Mesothelial cell of epicardium (in vitro differentiated cells): ENCODE measurements at places on chromosomes 6 and 20. TPM values are rescaled to one million over a fixed set of nuclear protein-coding genes. Genes with fewer than 3 reads are reported as not detected.

GRCh38 chr20:62454904-62455636 lies 20.7 kb downstream of the GATA5 start:
- peak overlapping the region; percentile 30 for H3K4me3 ChIP-seq
- H3K4me1 ChIP-seq = peaks cover 48% of the 10 kb centered on the region
- H3K27ac ChIP-seq = peak overlapping the region; percentile 93

ARMC12 gene
- total RNA-seq = 3.3 to 4.9 TPM (median 4.2 TPM) in 3 replicates

DNA sequence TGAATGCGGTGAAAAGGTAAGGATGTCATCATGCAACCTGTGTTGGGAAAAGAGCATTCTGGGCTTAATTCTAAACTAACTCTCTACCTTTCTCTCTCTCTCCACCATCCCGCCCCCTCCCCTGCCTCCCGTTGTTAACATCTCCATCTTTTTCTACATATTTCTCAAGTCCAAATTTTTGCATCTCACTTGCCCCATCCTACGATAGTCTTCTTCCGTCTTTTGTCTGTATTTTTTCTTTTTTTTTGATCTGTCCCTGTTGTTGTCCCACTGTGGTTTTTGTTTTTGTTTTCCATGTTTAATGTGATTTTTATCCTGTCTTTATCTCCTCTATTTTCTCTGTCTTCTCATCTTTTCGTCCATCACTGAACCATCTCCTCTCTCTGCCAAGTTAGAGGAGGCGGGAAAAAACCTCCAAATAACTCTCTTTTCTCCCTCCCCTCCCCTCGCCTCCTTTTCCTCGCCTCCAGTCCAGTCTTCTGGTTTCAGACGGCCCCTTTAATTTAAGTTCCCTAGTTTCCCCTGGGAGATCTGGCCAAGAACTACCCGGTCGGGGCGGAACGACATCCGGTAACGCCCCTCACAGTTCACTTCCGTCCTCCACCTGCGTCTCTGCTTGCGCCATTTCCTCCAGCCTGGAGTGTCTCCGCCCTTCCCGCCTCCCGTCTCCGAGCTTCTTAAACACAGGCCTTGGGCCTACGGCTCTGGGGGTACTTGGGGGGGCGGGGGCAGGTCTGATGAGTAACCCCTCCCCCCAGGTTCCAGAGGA lies at the start of gene NFKBIL1:
TSS of gene NFKBIL1 (plus strand) at position 651 of the 769 bp plus-strand sequence. CDS start at position 738, 87 bp downstream.
- peak; percentile 77 for DNase-seq
- peaks cover 37% of the 10 kb centered on the region for H3K4me1 ChIP-seq
- no peaks in the 10 kb centered on the region for H3K27me3 ChIP-seq
- H3K4me3 ChIP-seq = peak within 1 kb of the TSS; percentile 83

DNA sequence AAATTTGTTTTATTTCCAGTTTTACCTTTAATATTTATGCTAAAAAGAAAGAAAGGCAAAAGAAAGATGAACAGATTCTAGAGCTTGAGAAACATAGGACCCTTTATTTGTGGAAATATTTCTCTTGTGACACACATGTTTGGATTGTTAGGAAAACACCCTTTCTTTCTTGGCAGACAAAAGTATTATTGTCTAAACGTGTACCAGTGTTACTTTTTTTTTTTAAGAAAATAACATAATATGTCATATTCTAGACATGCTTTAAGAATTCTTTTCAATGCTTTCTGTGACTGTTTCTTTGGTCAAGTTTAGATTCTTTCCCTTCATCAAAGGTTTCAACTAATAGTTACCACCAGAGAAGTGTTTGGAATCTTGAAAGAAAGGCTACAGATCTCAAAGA lies 183.4 kb upstream of the CNR1 start:
- no peaks in the 10 kb centered on the region for H3K4me1 ChIP-seq
- no peak overlapping the region for H3K4me3 ChIP-seq
- H3K36me3 ChIP-seq = peaks cover 2% of the 10 kb centered on the region
- H3K27ac ChIP-seq = no peak overlapping the region
- DNase-seq = no peak

DNA sequence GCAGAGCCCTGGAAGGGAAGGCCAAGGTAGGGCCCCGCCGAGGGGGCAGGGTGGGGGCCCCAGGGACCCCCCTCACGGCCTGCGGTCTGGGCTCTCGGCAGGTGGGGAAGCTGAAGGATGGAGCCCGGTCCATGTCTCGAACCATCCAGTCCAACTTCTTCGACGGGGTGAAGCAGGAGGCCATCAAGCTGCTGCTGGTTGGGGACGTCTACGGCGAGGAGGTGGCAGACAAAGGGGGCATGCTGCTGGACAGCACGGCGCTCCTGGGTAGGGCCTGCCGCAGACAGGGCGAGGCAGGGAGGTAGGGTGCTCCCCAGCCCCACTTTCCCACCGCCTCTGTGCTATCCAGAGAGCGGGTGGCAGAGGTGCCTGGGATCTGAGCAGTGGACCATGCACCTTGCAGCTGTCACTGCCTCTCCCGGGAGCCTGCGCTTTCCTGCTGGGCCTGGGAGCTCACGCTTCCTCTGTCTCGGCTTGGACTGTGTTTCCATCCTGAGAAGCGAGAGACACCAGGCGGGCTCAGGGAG lies 83.1 kb downstream of the SYNJ2 start:
- peaks cover 34% of the 10 kb centered on the region for H3K36me3 ChIP-seq
- H3K27ac ChIP-seq = no peak overlapping the region
- no peak overlapping the region for H3K4me3 ChIP-seq
- H3K4me1 ChIP-seq = peaks cover 7% of the 10 kb centered on the region

- no peak overlapping the region for H3K4me3 ChIP-seq
- no peak for DNase-seq
- no peak overlapping the region for H3K27ac ChIP-seq
- no peaks in the 10 kb centered on the region for H3K36me3 ChIP-seq
- H3K4me1 ChIP-seq = peaks cover 42% of the 10 kb centered on the region
- H3K27me3 ChIP-seq = no peaks in the 10 kb centered on the region
These were observed 70.2 kb downstream of the BLOC1S5 start for GRCh38 chr6:7993952-7994351.

- no peaks in the 10 kb centered on the region for H3K27me3 ChIP-seq
- H3K4me3 ChIP-seq = no peak overlapping the region
- peaks cover 54% of the 10 kb centered on the region for H3K4me1 ChIP-seq
- H3K27ac ChIP-seq = peak overlapping the region; percentile 19
- H3K36me3 ChIP-seq = no peaks in the 10 kb centered on the region
These were observed 77.8 kb upstream of the CCN6 start for GRCh38 chr6:111976139-111976538.

GRCh38 chr6:28203201-28203600 lies 21.9 kb upstream of the ZSCAN9 start:
- no peak overlapping the region for H3K4me3 ChIP-seq
- peaks cover 87% of the 10 kb centered on the region for H3K27me3 ChIP-seq
- peaks cover 11% of the 10 kb centered on the region for H3K4me1 ChIP-seq
- H3K36me3 ChIP-seq = no peaks in the 10 kb centered on the region

DNA sequence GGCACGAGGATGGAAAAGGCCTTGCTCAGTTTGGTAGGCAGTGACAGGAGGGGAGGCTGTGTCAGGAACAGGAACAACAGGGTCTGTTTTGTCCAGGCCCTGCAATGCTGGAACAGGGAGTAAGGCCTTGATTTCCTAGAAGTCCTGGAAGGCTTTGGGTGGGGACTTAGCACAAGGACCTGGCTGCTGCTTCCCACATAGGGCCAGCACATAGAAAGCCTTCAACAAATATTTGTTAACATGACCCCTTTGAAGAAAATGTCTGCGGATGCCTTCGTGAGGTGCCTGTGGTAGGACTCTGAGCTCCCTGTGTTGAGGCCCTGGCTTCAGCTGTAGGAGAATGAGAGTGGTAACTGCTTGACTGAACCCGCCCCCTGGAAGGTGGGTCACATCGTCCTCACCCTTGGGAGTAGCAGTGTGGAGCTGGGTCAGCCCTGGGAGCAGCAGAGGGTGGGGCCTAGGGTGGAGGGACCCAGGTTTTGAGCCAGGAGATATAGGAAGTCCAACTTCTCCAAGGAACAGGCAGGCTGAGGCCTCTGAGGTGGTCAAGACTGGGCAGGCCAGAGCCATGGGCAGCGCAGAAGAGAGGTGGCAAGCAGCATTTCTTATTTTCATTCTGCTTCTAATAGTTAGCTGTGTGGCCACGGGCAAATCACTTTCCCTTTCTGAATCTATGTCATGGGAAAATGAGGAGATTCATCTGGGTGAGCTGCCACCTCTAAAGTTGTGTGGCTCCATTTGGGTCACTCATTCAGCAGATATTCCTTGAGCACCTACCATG lies 50.0 kb downstream of the CNBD2 start:
- H3K27me3 ChIP-seq = no peaks in the 10 kb centered on the region
- DNase-seq = no peak
- H3K4me1 ChIP-seq = peaks cover 16% of the 10 kb centered on the region
- H3K4me3 ChIP-seq = no peak overlapping the region
- H3K27ac ChIP-seq = peak overlapping the region; percentile 86
- H3K36me3 ChIP-seq = no peaks in the 10 kb centered on the region

DNA sequence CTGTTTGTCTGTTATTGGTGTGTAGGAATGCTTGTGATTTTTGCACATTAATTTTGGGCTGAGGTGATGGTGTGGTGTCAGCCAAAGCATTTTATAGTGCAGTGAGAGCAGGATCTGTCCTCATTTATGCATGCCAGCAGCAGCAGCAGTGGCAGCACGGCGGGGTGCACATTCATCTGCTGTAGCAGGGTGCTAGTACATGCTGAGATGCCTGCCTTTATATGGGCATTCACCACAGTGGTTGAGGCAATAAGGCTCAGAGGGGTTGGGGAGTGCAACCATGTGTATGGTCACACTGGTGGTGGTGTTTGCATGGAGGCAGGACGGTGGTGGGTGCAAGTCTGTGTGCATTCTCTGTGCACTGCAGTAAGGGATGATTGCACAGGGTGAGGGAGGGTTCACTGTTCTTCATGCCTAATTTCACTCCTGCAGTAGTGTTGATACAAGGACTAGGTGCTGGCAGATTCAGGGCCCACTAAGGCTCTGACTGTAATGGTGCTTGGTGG lies 129.3 kb upstream of the SYNCRIP start:
- H3K27me3 ChIP-seq = peaks cover 4% of the 10 kb centered on the region
- H3K4me1 ChIP-seq = no peaks in the 10 kb centered on the region
- H3K4me3 ChIP-seq = no peak overlapping the region
- no peak overlapping the region for H3K27ac ChIP-seq

- H3K27me3 ChIP-seq = peaks cover 29% of the 10 kb centered on the region
- no peaks in the 10 kb centered on the region for H3K36me3 ChIP-seq
- peak; percentile 65 for DNase-seq
- H3K27ac ChIP-seq = peak overlapping the region; percentile 98
These were observed 476 bp downstream of the IGF2R start for GRCh38 chr6:159969204-159969912.

FBXO30 gene
- total RNA-seq = 8.6 to 9.2 TPM (median 9.1 TPM) in 3 replicates

TRPC4AP gene
- 93.8 to 96.2 TPM (median 95.6 TPM) in 3 replicates for total RNA-seq

SMLR1 gene
- not detected in 3 replicates for total RNA-seq

- no peak overlapping the region for H3K4me3 ChIP-seq
- no peaks in the 10 kb centered on the region for H3K36me3 ChIP-seq
- no peak overlapping the region for H3K27ac ChIP-seq
These were observed 12.6 kb downstream of the ACSS1 start for GRCh38 chr20:25045343-25045712.

ADTRP gene
- total RNA-seq = 3.4 to 4.0 TPM (median 3.8 TPM) in 3 replicates

DNA sequence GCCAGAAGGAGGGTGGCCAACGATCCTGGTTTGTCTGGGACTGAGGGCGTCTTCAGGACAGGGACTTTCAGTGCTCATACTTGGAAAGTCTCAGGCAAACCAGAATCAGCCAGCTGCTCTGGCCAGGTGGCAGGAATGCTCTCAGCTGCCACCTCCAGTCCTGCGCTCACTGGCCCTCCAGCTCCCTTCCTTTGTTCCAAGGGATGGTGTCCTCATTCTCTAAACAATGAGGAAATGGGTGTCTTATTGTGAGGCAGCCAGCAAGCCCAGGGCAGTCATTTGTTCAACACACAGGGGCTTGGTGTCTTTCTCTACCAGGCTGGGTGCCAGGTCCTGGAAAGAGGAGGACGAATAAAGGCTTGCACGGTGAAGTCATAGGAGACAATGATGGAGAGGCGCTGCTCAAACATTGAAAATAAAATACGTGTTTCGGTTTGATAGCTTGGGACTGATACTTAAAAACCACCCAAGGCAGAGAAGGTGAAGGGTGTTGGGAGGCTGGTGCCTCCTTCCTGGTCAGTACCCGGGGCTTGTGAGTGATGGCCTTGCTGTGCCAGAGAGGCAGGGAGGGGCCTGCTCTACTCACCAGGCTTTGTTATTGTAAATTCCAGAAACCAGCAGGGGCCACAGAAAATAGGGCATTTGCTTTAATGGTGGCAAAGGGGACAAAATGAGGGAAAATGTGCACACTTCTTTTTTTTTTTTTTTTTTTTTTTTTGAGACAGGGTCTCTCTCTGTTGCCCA lies 11.3 kb upstream of the TMEM181 start:
- H3K36me3 ChIP-seq = no peaks in the 10 kb centered on the region
- no peak for DNase-seq
- H3K4me3 ChIP-seq = no peak overlapping the region
- no peaks in the 10 kb centered on the region for H3K4me1 ChIP-seq
- H3K27ac ChIP-seq = no peak overlapping the region

- no peak overlapping the region for H3K4me3 ChIP-seq
- H3K4me1 ChIP-seq = no peaks in the 10 kb centered on the region
- H3K27ac ChIP-seq = no peak overlapping the region
These were observed 224.9 kb downstream of the PHACTR1 start for GRCh38 chr6:12941422-12941821.

ZBTB12 gene
- total RNA-seq = 35.3 to 37.1 TPM (median 35.9 TPM) in 3 replicates

DNA sequence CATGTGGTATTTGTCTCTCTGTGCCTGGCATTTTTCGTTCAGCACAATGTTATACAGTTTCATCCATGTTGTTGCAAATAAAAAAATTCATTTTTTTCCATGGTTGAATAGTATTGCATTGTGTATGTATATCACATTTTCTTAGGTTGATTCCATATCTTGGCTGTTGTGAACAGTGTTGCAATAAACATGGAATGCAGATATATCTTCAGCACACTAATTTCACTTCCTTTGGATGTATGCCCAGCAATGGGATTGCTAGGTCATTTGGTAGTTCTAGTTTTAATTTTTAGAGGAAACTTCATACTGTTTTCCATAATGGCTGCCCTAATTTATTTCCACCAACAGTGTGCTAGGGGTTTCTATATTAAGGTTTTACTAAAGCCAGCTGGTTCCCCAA lies 52.6 kb downstream of the GFRAL start:
- no peak overlapping the region for H3K4me3 ChIP-seq
- DNase-seq = no peak
- peaks cover 23% of the 10 kb centered on the region for H3K4me1 ChIP-seq
- no peaks in the 10 kb centered on the region for H3K27me3 ChIP-seq
- H3K36me3 ChIP-seq = no peaks in the 10 kb centered on the region

- no peak overlapping the region for H3K27ac ChIP-seq
- no peak for DNase-seq
- H3K4me1 ChIP-seq = peaks cover 6% of the 10 kb centered on the region
- H3K4me3 ChIP-seq = no peak overlapping the region
- peaks cover 1% of the 10 kb centered on the region for H3K27me3 ChIP-seq
- no peaks in the 10 kb centered on the region for H3K36me3 ChIP-seq
These were observed 97.7 kb upstream of the KCNQ5 start for GRCh38 chr6:72524011-72524645.

SLC24A3 gene
- 3.2 to 3.3 TPM (median 3.3 TPM) in 3 replicates for total RNA-seq

- no peak for DNase-seq
- H3K27me3 ChIP-seq = peaks cover 80% of the 10 kb centered on the region
- peaks cover 13% of the 10 kb centered on the region for H3K4me1 ChIP-seq
- H3K36me3 ChIP-seq = no peaks in the 10 kb centered on the region
- no peak overlapping the region for H3K4me3 ChIP-seq
These were observed 72.5 kb upstream of the GLP1R start for GRCh38 chr6:38976051-38976450.
